ENCODE measurements at places on chromosomes 5 and 9.

- DNase-seq = no peak
These were observed 48.3 kb upstream of the IL17B start for GRCh38 chr5:149427374-149427773.

GRCh38 chr5:107889387-107889786 is 218.7 kb upstream of the EFNA5 start:
- no peak for DNase-seq

DNA sequence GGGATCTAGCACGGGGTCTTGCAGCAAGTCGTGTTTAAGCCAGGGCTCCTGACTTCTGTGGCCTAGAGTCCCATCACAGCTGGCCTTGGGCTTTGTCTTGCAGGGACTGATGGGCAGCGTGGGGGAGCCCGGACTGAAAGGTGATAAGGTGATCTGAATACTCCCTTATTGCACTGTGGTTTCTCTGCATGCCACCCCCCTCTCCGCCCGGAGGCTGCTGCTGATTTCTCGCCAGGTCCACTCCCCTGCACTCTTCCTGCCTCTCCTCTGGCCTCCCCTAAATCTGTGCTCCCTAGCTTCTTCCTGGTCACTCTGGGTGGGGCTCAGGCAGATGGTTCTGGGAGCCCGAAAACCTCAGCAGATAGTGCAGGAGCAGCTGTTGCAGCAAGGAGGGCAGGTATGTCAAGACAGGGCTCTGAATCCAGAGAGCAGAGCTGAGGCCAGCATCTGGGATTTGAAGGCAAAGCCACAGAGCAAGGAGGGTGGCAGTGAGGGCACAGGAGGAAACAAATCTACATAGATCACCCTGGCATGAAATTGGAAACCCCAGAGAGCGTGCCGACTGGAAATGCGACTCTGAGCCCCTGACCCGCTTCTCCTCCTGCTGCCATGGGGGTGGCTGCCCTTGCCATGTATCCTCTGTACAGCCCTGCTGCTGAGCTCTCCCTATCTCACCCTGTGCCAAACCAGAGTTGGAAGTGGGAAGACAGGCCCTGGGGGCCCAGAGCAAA is 76.5 kb downstream of the COL27A1 start:
- DNase-seq = no peak

GRCh38 chr9:130207241-130207992 is 35.2 kb downstream of the NCS1 start:
- DNase-seq = no peak

DNA sequence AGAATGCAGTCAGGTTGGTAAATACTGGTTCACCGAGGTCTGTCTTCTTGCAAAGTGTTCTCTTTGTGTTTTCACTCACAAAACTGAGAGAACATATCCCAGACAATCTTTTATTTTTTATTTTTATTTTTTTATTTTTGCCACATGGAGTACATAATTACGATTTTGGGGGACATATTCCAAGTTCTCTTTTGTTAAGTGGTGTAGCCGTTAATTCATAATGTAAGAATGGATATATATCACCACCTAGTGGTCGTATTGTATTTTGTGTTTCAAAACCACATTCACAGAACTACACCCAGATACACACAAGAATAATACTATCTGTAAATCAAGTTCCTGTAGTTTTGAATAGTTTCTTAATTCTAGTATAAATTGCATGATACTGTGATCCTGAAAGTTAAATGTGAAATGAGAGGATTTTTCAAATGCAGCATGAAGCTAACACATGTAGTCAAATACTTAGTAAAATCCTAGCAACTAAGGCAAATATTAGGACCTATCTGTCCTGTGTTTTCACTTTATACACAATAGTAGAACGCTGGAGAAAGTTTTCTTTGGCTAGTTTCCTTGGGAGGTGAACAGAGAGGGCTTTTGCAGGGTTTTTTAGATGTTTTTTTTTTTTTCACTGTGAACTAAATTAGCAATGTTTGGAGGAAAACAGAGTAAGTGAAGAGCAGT is 92.7 kb downstream of the VCAN start:
- DNase-seq = peak; percentile 57

DNA sequence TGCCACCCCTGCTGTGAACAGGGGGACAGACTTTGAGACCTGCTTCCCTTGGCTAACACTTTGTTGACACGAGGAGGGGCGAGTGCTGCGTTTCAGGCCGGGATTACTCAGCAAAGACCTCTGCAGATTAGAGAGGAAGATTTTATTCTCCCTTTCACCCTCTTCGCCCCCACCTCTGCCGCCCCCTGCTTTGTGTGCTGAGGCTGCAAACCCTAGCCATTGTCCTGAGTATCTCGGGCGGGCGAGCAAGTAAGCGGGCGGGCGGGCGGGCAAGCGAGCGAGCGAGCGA is 6.0 kb downstream of the ISL1 start:
- DNase-seq = no peak

GRCh38 chr5:141040093-141040770 is 10.9 kb upstream of the PCDHB1 start:
- DNase-seq = peak; percentile 90

- DNase-seq = peak; percentile 97
These were observed 27.6 kb upstream of the CDKN2AIPNL start for GRCh38 chr5:134439210-134439654.

DNA sequence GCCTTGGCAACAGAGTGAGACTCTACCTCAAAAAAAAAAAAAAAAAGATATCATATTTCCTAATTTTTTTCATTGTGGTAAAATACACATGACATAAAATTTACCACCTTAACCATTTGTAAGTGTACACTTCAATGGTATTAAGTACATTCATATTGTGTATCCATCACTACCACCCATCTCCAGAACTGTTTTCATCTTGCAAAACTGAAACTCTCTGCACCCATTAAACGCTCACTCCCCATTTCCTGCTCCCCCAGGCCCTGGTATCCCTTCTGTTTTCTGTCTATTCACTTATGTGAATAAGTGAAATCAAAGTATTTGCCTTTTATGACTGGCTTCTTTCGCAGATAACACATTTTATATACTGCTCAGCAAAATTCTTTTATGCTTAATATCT is 12.8 kb downstream of the LRRC8A start:
- DNase-seq = no peak

- DNase-seq = peak; percentile 55
These were observed 599 bp downstream of the LYRM7 start for GRCh38 chr5:131171276-131171810.

- no peak for DNase-seq
These were observed 290.9 kb upstream of the ANKRD55 start for GRCh38 chr5:56523790-56524575.

DNA sequence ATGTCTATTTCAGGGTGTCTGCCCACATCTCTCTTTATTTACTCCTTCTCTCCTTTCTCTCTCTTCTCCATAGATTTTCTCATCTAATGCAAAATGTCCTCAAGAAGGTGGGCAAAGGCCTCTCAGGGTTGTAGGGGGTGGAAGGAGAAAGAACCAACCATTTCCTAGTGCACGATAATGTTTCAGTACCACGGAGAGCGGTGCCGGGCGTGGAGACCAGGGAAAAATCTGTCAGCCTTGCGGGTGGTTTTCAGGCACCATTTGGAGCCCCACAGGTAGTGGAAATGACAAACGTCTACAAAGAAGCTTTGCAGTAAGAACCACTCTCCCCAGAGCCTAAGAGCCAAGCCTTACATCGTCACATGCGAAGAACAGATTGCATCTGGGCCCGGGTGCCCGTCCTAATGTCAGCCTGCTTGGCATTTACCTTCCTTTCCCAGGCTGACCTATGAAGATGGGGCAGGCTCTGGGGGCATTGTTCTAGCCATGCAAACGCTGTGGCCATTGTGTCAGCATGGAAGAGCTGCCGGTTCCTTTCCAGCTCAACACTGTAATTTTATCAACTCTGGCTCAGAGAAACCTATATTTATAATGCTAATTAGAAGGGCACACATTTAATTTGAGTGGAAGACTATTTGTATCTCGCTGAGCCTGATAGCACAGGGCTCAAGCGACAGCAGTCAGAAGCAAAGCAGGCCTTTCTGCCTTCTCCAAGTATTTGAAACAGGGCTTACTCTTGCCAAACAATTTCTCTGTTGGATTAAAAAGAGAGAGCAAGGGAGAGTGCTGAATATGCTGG is 430.1 kb upstream of the WWC1 start:
- peak; percentile 55 for DNase-seq

DNA sequence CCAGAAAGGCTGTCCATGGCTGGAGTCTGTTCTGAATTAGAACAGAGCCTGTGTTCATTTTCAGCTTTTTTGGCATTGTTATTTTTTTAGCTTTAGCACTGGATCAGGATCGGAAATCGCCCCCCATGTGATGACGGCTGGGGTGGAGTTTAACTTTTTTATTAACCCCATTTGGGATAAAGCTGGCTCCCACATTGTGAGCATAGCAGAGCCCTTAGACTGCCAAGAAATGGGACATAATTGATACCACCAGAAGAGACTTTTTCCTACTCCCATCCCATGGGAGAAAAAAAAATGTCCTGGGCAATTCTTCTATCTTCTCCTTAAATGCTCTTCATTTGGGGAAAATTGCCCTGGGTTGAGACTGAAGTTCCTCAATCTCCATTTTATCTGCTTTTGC is 52.4 kb downstream of the SLIT3 start:
- DNase-seq = no peak

DNA sequence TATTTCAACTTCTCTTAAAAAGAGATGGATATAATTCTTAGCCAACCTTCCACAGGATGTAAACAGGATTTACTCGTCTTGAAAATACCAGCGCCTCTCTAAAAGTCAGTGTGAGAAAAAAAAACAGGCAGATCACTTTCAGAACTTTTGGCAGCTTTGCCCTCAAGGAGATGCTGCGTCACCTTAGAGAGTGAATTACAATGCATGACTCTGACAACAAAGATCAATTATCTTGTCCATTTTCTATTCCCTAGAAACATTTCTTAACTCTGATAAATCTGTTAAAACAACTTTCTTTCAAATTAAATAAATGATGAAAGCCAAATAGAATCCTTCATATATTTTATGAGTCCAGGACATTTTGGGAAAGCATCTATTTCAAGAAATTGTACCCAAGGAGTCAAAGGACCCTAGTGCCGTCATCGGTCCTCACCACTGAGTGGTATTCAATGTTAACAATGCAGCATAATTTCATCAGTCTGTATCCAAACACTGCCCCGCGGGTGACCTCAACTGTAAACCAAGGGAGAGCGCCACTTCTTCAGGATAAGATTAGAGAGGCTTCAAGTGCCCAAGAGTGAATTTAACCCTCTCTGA is 536.0 kb downstream of the PDE4D start:
- no peak for DNase-seq

- DNase-seq = no peak
These were observed 16.5 kb upstream of the CACFD1 start for GRCh38 chr9:133443248-133443647.

DNA sequence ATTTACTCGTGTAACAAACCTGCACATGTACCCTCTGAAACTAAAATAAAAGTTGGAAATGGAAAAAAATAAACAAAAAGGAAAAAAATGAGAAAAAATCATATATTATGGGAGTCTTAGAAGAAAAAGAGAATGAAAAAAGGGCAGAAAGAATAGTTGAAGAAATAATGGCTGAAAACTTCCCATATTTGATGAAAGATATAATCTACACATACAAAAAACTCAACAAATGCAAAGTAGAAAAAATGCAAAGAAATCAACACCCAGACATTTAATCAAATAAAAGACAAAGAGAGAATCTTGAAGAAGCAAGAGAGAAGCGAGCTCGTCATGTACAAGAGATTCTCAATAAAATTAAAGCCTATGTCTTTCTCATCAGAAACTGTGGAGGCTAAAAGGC is 73.8 kb downstream of the SLC25A46 start:
- no peak for DNase-seq

GRCh38 chr9:108056084-108056804 is 566.7 kb upstream of the KLF4 start:
- peak; percentile 73 for DNase-seq

- no peak for DNase-seq
These were observed 218.5 kb downstream of the RANBP17 start for GRCh38 chr5:171080186-171080938.

DNA sequence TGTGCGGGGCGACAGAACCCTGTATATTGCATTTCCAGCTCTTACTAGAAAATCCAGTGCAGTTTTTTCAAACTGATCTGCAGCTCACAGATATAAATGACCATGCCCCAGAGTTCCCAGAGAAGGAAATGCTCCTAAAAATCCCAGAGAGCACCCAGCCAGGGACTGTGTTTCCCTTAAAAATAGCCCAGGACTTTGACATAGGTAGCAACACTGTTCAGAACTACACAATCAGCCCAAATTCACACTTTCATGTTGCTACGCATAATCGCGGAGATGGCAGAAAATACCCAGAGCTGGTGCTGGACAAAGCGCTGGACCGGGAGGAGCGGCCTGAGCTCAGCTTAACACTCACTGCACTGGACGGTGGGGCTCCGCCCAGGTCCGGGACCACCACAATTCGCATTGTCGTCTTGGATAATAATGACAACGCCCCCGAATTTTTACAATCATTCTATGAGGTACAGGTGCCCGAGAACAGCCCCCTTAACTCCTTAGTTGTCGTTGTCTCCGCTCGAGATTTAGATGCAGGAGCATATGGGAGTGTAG is 786 bp downstream of the PCDHB5 start:
- no peak for DNase-seq

- DNase-seq = no peak
These were observed 89.9 kb downstream of the SIL1 start for GRCh38 chr5:139108063-139108824.

- DNase-seq = no peak
These were observed 201.7 kb upstream of the TARS1 start for GRCh38 chr5:33238826-33239695.

DNA sequence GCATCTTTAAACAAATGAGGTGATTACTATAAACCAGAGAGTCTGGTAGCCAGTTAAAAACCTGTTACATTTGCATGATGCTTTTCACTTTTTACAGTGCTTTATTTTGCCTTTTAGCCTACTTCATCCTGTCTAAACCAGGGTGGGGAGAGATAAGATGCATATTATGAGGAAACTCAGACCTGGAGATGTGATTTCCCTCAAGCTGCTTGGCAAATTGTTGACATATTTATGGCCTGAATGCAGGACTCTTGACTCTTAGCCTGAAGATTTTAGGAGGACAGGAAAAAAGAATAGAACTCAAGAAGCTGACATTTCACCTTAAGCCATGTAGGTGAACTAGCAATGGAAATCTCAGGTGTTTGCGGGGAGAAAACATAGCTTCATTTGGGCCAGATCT is 202.8 kb downstream of the NMUR2 start:
- DNase-seq = no peak

GRCh38 chr5:124180875-124181461 is 565.5 kb downstream of the ZNF608 start:
- DNase-seq = no peak

- no peak for DNase-seq
These were observed 148.8 kb upstream of the SGCD start for GRCh38 chr5:156178117-156178516.

GRCh38 chr9:37801287-37801850 is 772 bp downstream of the DCAF10 start:
- peak; percentile 28 for DNase-seq
